Neural progenitor cell (in vitro differentiated cells): ENCODE measurements at places on chromosomes 5 and 9.

DNA sequence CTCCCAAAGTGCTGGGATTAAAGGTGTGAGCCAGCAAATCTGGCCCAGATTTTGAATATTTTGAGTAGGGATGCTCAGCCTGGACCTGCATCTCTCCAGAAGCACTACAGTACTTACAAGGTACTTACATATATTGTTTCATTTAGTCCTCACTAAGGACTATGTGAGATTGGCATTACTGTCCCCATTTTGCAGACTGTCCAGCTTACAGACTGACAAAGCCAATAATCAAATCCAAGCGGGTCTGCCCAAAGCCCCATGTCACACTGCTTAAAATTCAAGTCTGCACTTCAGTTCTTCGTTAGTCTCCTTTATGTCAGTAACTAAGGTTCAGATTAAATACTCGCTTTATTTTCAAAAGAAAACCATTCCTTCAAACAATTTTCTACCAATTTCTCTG, 7.1 kb downstream of the MAPKAP1 start:
- no peak for DNase-seq

- DNase-seq, result no peak
These were observed 5.0 kb downstream of the RELL2 start for GRCh38 chr5:141641634-141642267.

DNA sequence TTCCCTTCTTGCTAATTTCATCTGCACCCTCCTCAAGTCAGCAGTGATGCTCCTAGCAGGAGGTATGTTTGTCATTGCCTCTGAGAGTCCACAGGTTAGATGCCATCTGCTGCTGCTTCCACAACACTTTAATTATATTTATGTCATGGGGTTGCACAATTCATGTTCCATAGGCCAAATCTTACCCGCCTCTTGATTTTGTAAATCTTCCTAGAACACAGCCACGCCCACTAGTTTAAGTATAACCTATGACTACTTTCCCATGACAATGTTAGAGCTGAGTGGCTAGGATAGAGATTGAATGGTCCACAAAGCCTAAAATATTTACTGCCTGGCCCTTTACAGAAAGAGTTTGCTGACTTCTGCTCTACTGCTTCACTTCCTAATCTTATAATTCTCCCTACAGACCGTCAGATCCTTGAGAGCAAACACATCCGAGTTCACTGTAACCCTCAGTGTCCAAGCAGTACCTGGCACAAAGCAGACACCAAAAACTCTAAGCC, 21.1 kb downstream of the LIFR start:
- no peak for DNase-seq

DNA sequence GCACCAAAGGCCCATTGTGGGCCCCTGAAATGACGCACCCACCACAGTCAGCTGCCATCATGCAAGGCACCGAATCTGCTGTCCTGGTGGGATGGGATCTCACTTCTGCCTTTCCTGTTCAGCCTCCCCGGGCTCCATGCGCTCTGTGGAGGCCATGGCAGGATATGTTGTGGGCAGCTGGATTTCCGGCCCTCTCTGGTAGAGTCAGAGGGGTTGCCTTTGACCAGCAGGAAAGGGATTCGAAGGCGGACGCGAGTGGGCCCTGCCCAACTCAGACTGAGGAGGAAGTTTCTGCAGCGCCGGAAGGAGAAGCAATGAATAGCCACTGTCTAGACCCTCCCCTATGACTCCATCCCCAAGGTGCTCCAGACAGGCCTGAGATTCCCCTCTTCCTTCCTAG, 35.5 kb downstream of the GADD45G start:
- DNase-seq, result no peak

DNA sequence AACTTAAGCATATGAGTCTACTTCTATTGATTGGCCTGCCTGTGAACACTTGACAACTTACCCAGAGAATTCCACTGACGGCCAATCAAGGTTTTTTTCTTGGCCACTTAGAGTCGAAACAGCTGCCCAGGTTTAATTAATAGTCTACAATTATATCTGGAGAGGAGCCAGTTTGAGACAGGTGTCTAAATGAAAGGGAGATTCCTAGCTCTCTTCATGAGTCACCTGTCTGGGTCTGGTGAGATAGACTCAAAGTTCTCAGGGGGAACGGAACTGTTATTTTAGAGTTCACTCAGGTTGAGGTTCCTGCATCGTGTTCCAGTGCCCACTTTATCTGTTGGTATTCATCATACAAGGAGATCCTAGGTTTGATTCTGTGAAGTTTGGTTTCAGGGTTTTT, 111.0 kb downstream of the CD180 start:
- DNase-seq, result no peak

DNA sequence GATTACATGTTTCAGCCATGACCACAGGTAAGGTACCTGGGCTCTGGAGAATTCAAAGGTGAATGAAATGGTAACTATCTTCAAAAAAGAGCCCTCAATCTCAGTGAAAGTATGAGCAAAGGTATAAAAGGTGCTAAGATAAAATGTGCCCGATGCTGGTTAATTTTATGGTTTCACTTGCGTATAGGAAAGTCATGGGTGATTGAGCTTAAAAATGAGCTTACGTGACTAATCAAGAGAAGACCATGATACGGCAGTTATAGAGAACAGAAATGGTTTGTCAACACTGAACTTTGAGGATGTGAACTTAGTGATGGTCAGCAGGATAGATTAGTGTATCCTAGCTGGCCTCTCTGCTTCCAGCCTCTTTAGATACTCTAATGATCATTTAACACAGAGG, 320.1 kb downstream of the DEPDC1B start:
- DNase-seq, result no peak

- DNase-seq, result peak; percentile 78
These were observed 211.6 kb downstream of the MSX2 start for GRCh38 chr5:174935854-174936474.

- DNase-seq, result no peak
These were observed 70.7 kb upstream of the SLC25A51 start for GRCh38 chr9:37974506-37975173.

DNA sequence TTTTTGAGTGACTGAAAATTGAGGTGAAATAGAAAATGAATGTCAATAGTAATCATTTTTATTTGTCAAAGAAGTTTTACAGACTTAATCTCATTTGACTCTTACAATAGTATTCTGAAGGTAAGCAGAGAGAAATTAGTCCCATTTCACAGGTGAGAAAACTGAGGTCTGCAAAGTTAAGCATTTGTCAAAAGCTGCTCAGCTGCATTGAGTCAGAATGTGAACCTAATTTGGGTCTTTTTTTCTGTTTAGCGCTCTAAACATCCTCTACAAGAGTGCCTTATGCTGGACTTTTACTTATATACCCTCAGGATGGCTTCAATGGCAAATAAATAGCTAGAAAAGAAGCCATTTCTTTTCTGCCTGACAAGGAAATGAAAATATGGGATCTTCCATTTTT, 135.7 kb downstream of the RASGRF2 start:
- DNase-seq, result no peak

DNA sequence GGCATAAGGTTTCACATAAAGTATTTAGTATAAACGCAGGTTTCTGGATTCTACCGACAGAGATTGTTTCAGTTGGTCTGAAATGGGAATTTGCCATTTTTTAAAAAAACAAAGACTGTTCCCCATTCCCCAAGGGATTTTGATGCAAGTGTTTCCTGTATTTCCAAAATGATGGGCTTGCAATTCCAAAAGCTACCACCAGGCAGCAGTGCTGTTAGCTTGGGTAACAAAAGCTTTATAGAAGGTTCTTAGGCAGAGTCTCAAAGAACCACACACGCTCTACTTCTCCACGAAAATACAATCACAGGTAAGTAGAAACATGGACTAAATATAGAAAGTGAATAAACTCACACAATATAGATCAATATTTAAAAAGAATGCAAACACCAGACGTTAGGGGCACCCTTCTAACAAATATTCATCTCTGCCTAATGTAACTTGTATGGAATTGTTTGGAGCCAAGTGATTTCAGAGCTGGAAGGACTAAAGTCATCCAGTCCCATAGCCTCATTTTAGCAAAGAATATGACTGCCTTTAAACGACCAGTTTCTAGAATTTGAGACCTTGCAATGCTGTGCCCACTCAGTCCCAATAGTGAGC, 154.3 kb downstream of the SPOCK1 start:
- DNase-seq, result peak; percentile 64

DNA sequence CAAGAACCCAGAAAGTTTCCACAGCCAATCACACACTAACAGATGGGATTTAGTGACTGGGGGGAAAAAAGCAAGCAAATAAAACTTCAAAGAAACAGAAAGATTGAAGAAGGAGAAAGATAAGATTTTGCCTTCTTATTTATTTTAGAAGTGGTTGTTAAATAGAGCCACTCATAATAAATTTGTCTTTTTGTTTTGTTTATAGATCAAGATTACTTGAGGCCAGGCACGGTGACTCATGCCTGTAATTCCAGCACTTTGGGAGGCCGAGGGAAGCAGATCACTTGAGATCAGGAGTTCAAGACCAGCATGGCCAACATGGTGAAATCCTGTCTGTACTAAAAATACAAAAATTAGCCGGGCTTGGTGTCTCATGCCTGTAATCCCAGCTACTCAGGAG, 94.9 kb upstream of the RANBP3L start:
- no peak for DNase-seq

GRCh38 chr5:108059334-108059733, 322.6 kb downstream of the FBXL17 start:
- no peak for DNase-seq

- no peak for DNase-seq
These were observed 37.2 kb downstream of the OLFML2A start for GRCh38 chr9:124814164-124814535.

GRCh38 chr9:124771867-124772679, 962 bp upstream of the NR6A1 start:
- DNase-seq, result peak; percentile 93

GRCh38 chr5:86968301-86968753, 299.4 kb upstream of the RASA1 start:
- peak; percentile 17 for DNase-seq

GRCh38 chr5:149423049-149423793, 44.1 kb upstream of the IL17B start:
- no peak for DNase-seq

- no peak for DNase-seq
These were observed 44.4 kb upstream of the NEK6 start for GRCh38 chr9:124213396-124213795.

DNA sequence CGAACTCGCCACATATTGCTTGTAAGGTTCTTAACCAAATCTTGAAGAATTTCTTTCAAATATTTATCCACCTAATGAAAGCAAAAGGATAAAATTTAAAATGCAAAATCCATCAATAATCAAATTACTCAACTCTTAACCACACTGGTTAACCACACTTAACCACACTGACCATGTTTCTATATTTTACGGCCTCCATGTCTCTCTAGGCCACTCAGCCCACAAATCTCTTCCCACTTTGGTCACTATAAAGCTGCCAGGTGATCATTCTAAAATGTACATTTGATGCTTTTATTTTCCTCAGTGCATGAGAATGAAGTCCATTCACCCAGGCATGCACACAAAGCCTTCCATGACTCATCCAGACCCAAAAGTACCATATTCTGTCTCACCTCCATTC, 56.4 kb upstream of the OR2K2 start:
- no peak for DNase-seq

GRCh38 chr5:34959323-34959722, 30.0 kb downstream of the DNAJC21 start:
- DNase-seq, result no peak

DNA sequence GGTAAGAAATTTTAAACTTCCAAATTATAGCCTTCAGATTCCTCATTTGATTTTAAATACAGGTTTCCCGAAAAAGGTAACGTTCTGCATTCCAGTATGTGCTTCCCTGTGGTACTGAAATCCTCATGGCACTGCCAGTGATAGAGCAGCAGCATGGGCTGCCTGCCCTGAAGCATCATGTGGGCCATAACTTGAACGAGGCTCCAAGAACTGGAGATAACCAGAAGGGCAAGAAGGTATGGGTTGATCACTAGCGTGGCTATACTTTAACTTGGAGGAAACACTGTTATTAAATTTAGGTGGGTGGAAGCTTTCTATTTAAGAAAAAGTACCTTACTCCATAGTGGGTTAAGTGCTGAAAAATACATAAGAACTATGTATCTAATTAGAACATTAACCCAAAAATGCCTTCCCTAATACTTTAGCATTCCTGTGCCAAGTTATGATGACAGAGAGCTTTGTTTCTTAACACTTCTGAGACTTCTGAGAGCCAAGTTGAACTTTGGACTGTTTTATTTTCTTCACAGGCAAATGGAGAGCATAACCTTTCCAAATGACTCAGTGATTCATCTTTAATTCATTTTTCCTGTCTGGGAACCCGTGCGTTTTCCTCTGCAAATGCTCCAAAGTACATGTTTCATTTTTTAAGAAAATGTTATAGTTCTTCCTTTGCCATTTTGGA, 191.5 kb upstream of the GNA14 start:
- DNase-seq, result no peak

DNA sequence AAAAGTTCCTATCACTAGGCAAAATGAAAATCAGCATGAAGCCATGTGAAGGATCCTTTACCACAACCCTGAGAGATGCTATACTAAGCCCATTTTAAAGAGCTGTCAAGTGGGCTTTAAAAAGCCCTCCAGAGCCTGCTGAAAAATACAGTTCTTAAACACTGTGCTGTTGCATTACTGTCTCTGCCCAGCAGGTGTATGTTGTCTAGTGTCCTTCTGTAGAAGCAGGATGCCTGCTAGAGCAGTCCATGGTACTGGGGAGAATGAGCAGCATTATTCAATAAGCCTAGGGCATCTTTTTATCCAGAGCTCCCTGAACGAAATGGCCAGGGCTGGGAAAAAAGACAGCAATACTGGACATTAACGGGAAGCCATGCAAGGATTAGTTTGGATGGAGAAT, 126.2 kb upstream of the PLCXD3 start:
- peak; percentile 67 for DNase-seq

DNA sequence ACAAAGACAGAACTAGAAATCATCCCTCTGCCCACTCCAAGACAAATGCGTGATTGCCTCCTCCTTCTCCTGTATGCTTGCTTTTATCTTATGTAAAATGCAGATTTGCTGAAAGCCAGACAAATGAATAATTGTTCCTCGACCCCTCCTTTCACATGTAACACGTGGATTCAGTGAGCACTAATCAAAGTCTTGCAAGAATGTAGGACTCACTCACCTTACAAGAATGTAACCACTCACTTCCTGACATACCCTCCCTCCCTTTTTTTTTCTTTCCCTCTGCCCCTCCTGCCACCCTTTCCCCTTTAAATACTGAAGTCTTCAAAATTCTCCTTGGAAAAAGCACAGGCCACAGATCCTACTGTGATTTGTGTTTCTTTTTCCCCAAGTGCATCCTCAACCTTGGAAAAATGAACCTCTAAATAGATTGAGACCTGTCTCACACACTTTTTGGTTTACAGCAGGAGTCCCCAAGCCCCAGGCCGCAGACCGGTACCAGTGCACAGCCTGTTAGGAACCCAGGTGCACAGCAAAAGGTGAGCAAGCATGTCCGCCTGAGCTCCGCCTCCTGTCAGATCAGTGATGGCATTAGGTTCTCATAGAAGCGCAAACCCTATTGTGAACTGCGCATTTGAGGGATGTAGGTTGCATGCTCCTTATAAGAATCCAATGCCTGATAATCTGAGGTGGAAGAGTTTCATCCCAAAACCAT, 29.4 kb upstream of the HSD17B3 start:
- DNase-seq, result no peak

DNA sequence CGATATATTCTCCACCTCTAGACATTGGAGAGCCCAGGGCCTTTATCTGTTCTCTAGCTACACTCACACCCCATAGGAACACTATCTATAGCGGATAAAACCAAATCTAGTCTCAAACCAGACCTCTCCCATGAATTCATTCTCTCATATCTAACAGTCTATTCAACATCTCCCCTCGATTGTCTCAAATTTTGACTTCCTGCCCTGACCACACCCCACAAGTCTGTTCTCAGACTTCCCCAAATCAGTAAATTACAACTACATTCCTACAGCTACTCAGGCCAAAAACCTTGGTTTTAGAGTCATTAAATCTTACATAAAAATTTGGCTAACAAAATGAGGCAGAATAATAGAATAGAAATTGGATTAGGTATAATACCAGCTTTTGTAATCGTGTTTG, 12.5 kb upstream of the SLC1A3 start:
- no peak for DNase-seq
